ENCODE measurements at places on chromosomes 11 and 22.
A peak's percentile ranks its signal among the peaks of the same experiment; 100 is the strongest.

- no peak for DNase-seq
Observed at GRCh38 chr22:18057568-18058209, 20.1 kb upstream of the PEX26 start.

- DNase-seq = no peak
Observed at GRCh38 chr11:75879737-75880136, 64.7 kb downstream of the UVRAG start.

GRCh38 chr11:128316541-128317227, 270.7 kb downstream of the ETS1 start:
- DNase-seq = no peak

DNA sequence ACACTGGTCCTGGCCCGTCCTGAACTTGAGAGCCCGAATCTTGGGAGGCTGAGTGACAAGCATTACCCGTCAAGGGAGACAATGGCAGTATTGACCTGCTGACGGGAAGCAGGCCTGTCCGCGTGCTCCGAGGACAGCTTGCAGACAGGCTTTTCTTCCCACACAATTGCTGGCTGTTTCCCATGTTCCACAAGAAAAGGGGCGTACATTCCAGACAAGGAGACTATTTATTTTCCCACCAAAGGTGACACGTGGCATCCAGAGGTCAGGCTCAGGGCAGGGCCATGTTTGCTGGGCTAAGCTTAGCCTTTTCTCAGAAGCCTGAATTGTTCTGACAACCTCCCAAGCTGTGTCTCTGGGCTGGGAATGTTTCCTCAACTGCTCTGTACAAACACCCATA, 86.9 kb upstream of the SPON1 start:
- DNase-seq = no peak

GRCh38 chr11:61874377-61874809, 17.0 kb downstream of the FADS3 start:
- no peak for DNase-seq

- peak; percentile 92 for DNase-seq
Observed at GRCh38 chr22:39528681-39529486, 3.7 kb downstream of the RPS19BP1 start.

- no peak for DNase-seq
Observed at GRCh38 chr11:69008737-69009440, 4.2 kb downstream of the MRGPRF start.

DNA sequence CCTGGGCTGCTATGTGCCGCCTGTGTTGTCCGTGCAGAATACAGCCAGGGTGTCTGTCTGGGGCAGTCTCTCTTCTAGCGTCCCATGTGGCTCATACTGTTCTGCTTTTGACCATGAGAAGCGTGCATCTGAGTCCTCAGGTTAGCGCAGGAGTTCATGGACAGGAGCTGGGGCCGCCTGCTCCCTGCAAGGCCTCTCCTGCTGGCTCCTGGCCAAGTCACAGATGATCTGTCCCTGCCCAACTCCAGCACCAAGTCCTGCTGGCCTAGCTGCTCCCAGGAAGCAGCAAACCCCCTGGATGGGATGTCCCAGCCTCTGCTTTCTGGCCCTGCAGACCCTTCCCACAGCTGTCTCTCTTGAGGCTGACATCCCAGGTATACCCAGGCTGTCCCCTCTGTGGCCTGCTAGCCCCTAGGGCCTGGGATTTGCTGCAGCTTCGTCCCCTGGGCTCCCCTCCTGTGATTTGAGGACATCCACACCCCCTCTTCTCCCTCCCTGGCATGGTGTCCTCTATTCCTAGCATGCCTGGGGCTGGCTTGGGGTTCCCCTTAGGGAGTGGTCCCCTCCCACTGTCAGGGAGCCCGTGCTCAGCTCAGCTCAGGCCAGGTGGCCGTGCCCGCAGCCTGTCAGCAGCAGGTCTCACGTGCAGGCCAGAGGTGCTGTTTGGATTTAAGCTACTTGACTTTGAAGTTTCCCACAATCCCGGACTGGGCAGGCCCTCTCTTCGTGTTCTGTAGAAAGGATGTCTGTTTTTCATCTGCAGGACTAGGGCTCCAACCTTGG, 17.8 kb downstream of the PRR5 start:
- no peak for DNase-seq

GRCh38 chr22:22836635-22837034, 51.0 kb upstream of the IGLL5 start:
- no peak for DNase-seq

- DNase-seq = no peak
Observed at GRCh38 chr11:47869544-47870393, 21.6 kb upstream of the NUP160 start.

DNA sequence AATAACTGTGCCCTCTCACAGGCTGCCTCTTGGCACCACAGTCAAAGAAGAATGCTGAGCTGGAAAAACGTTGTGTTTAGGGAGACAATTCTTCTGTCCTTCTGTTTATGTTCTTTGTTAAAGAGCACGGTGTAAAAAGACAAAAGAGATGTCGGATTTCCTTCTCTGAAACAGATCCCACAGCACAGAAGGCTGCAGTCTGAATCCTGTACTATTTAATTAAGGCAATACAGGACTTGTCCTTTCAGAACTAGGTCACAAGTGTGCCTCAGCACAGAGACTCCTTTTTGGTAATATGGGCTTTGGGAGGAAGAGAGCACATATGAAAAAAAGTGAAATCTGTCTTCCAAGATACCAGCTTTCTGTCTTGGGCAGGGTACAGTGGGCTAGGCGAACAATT, 201.2 kb downstream of the NTM start:
- no peak for DNase-seq

DNA sequence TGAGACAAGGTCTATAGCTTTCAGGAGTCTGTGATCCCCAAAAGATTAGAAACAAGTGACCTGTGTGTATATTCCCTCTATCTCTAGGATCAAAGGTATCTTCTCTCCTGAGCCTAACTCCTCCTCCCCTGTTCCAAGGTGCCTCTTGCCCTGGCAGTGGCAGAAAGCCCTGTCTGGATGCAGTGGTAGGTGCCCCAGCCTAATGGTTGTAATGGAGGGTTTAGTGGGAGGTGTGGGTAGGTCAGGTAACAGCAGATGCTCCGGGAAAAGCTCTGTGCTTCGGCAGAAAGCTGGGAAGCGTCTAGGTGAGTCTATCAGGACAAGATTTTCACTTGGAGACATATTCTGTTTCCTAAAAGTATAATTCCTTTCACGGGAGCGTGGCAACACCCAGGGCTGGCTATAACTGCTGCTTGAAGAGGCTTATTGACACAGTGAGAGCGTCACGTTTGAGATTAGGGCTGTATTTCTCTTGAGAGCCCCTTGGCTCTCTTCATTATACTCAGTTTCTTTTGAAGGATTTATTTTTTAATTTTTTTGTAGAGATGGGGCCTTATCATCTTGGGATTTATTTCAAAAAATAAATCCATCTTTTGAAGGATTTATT, 49.5 kb downstream of the PRR5L start:
- no peak for DNase-seq

DNA sequence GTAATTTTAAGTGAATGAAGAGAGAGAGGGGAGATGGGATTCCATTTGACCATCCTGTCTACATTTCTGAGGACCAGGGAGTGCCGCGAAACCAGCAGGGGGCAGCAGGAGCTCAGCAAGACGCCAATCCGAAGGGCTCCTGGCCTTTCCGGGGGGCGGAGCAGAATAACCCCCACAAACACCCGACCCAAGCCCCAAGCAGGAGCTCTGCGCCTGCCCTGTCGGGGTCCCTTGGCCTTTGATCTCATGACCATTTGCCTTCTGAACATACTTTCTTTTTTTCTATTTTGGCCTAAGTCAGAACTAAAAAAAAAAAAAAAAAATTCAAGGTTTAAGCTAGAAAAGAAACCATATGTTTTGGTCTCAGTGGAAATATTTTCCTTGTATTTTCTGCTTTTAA, 21.9 kb upstream of the SCN2B start:
- DNase-seq = peak; percentile 90

GRCh38 chr11:57269571-57270021, 32.5 kb upstream of the APLNR start:
- DNase-seq = no peak

- no peak for DNase-seq
Observed at GRCh38 chr11:19627566-19627965, 85.1 kb upstream of the NAV2 start.

- DNase-seq = no peak
Observed at GRCh38 chr11:18540207-18541009, 13.7 kb upstream of the TSG101 start.

GRCh38 chr22:23215294-23216241, 35.3 kb downstream of the BCR start:
- DNase-seq = no peak

GRCh38 chr11:69654660-69655478, 13.9 kb downstream of the CCND1 start:
- DNase-seq = no peak

DNA sequence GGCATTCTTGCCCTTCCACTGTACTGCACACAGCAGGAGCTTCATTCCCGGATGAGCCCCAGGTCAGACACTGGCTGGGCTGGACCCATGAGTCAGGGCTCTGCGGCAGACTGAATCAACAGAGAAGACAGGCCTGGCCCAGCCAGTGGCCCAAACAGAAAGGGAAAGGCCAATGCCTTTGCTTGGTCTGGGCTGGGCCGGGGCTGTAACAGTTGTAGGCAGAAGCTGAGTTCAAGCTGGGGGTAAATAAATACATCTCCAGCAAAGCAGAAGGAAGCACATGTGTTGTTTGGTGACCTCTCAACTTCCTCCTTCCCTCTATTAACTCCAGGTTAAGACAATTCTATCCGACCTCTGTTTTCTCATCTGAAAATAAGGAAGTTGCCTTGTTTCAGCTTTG, 1.8 kb upstream of the SMIM35 start:
- no peak for DNase-seq

- no peak for DNase-seq
Observed at GRCh38 chr22:25833676-25834075, 91.7 kb downstream of the MYO18B start.

DNA sequence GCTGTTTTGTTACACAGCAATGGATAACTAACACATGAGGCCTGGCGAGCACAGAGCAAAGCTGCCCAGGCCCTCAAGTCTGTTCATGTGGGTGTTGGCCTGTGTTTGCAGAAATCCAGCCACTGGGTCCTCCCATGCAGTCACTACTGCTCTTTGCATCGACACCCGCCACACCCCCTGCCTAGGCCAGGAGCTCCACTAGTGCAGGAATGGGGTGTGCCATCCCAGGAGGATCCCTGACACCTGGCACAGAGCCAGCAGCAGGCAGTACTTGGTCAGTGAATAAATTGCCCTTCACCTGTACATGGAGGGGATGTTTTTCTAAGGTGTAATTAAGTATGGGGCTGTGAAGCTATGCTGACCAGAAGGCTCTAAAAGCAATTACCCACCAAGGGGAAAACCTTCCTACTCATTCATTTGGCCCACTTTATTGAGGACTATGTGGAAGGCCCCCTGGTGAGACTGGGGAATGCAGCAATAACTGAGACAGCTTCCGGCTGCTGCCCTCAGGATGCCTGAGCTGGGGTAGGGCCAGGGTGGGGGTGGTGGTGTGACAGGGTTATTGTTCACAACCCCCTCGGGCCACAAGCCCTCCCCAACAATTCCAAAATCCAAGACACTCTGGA, 160.8 kb downstream of the CRYBB2 start:
- no peak for DNase-seq

DNA sequence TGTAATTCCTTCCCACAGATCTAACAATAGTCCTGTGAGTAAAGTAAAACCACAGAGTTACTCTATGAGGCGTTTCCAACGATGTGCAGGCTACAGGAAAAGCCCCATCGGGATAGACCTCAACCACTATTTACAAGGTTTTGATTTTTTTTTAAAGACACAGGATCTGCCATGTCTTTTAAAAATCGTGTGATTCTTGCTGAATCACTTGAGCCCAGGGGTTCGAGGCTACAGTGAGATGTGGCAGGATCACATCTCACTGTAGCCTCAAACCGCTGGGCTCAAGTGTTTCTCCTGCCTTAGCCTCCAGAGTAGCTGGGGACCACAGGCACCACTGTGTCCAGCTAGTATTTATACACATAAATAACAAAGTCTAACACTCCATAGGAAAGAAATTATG, 7.8 kb downstream of the TAF1D start:
- DNase-seq = no peak

DNA sequence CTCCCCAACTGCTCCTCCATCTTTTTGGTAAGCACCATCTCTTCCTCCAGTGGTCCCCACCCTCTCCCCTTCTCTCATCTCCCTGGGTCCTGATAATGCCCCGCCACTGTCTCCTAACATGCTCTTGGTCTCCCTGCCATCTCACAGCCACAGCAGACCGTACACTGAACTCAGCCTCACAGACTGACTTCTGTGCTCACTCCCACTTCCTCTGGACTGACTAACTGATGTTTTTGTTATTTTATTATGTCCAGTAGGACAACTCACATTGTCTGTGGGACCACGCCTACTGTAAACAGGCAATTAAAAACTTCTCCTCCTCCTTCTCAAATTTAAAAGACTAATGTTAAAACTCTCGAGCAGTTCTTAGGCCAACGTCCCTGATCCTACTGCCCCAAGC, 2.6 kb upstream of the GNAZ start:
- DNase-seq = no peak

DNA sequence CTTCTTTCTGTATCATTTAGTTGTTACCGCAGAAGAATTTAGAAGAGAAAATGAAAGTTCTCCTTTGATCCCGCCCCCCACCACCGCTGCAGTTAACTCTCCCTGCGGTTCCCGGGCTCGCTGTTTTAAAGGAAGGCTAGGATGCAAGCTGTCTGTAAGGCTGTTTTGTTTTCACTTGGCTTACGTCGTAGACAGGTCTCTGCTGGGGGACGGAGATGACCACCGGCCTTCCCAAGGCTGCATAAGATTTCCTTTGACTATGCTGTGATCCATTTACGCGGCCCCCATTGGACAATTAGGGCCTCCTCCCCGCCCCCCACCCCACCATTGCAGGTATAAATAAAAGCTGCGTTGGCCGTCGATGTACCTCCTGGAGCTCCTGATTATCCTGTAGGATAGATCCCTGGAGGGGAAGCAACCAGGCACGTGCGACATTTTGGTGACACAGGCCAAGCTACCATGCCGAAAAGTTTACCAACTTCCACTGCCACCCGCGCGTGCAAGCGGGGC, 1.4 kb upstream of the CPT1A start:
- peak; percentile 68 for DNase-seq

DNA sequence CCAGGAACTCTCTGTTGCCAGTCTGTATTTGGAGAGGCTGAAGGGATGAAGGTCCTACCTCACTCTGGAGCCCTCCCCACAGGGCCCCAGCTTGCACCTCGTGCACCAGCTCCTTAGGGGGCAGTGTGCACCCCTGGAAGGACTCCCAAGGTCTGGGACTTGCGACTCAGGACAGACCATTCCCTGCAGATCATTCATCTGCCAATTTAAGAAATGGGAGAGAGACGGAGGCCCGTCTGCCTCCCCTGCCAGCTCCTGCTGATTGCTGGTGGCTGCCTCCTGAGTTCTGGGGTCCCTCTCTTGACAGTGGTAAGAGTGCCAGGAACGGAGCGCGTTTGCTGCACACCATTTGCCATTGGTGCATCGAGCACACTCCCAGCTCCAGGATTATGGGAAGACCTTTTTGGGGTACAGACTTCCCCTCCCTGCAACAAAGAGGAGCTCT, 27.4 kb upstream of the MALAT1 start:
- DNase-seq = peak; percentile 34
